Bone marrow (tissue), 2 donors: ENCODE measurements at places on chromosomes 7 and 10.

DNA sequence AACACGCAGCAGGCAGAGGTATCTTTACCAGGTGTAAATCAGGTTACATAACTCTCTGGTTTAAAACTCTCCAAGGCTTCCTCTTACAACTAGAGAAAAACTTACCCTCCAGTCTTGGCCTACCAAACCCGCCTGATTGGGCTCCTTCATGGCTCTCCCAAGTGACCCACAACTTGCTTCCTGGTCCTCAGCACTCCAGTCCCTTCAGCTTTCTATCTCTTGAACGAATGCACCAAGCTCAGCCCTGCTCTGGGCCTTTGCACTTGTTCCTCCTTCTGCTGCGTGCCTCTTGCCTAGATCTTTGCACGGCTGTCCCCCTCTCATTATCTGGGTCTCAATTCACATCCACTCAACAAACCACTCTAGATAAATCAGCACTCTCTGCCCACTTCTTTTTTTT, 32.7 kb upstream of the DLD start:
- DNase-seq, result no peak

DNA sequence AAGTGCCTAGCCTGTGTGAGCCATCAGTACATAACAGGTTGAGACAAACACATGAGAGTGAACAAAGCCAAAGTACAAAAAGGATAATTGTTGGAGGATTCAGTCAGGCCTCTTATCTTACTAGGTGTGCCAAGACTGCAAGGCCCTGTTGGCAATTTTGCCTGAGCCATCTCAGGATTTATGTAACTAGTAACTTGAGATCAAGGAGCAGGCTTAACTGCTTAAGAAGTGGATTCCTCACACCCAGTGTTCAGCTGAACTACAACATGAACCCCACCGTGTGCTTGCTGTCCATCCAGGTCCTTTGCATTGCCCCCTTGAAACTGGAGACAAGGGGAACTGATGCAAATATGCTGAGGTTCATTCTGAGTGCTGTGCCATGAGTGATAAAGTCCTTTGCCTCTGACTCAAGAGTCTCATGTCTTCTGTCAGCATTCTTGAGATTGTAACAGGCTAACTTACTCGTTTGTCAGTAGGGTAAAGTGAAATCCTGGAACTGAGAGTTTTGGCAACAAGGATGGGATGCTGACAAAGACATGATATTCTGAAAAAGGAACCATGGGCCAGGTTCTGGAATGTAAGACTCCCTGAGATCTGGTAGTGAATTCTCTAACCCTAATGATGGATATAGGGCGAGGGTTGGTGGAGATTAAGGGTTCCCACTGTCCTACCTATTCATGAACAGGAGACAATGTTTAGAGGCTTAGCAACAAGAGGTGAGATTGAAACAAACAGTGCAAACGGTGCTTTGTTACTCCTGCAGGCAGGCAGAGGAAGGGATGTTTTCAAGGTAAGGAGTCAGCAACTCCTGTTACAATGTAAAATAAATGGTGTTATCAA, 44.1 kb upstream of the GATAD1 start:
- no peak for DNase-seq

GRCh38 chr10:100738055-100738827, 7.1 kb upstream of the PAX2 start:
- no peak for DNase-seq

- DNase-seq, result no peak
Measured at GRCh38 chr10:69573056-69573806, at the start of gene NEUROG3. NEUROG3 (minus strand) TSS chr10:69573422; CDS start chr10:69573043, 379 bp downstream.

GRCh38 chr7:95581467-95581866, 14.8 kb downstream of the PDK4 start:
- no peak for DNase-seq

DNA sequence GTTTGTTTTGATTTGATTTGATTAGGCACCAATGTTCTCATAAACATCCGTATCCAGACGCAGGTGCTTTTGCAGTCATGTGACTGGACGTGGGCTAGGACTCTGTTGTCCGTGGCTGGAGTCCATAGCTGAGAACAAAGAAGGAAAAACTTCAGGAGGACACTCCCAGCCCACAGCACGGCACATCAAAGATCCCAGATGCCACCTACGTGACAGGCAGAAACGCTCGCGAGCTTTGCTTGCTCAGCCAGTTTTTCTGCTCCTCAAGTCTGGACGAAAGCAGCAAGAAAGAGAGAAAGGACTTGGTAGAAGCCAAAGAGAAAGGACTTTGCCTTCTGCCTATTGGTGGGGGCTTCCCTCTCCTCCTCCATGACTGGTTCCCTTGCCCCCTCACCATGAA, 6.9 kb upstream of the ZKSCAN1 start:
- DNase-seq, result no peak

DNA sequence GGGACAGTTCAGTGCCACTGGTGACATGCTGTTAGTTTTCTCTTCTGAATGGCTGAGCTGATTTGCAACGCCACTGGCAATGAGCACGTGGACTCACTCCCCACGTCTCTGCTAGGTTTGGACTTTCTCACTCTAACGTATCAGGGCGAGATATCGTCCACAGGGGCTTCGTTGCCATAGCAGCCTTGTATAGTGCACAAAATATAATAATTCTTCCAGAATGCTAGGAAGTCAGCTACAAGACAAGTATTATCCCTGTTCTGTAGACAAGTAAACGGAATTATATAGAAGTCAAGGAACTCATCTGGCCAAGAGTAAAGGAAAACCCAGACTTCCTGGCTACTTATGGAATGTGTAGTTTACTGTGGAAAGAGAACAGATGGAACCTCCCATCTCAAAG, 226.8 kb downstream of the ARHGAP21 start:
- no peak for DNase-seq
